ENCODE measurements at places on chromosomes 5 and 9.

GRCh38 chr5:79878136-79878679 lies 112.9 kb downstream of the MTX3 start:
- no peak for DNase-seq

DNA sequence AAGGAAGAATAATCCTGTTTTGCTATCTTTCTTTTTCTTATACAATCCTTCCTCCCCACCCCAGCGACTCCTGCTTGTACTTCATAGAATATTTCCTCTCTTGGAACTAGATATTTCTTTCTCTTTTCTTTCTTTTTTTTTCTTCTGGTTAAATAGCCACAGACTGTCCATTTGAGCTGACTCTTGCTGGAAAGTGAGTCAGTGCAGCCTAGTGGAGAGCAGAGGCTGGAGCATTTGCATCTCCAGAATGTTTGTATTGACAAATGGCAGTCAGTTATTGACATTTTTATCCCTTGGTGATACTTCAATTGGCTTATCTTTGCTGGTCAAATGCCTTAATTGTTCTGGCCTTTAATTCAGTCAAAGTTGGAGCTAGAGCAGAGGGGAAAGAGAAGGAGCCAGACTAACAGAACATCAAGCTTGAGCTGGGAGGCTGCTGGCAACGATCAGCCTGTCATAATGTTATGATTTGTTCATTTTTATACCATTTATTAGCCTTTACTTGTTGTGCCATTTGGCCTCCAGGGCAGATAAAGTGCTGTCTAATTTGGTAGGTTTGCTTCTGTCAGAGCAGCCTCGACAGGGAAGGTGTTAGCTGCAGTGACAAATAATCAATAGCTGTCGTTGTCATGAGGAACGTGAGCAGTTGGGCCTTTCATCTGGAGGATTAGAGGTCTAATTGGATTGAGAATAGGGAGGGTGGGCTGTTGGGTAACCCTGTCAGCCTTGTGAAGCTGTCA lies 69.0 kb downstream of the INVS start:
- DNase-seq = no peak

DNA sequence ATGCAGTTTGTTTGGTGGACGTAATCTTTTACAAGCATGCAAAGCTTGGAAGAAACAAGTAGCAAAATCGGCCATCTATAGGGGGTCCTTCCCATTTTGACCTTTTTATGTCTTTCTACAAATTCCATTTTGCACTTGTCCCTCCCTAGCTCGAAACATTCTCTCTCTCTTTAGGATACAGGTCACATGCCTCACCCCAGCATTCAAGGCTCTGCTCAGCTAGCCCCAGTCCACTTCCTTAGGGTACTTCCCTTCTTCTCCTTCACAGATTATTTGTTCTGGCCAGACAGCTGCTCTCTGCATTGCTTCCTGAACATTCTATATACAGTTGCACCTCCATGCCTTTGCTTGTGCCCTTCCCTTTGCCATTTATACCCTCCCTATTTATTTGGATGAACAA lies 31.7 kb upstream of the TRIM14 start:
- no peak for DNase-seq

- DNase-seq = peak; percentile 75
Measured at GRCh38 chr9:93119953-93120845, 13.9 kb downstream of the NINJ1 start.

DNA sequence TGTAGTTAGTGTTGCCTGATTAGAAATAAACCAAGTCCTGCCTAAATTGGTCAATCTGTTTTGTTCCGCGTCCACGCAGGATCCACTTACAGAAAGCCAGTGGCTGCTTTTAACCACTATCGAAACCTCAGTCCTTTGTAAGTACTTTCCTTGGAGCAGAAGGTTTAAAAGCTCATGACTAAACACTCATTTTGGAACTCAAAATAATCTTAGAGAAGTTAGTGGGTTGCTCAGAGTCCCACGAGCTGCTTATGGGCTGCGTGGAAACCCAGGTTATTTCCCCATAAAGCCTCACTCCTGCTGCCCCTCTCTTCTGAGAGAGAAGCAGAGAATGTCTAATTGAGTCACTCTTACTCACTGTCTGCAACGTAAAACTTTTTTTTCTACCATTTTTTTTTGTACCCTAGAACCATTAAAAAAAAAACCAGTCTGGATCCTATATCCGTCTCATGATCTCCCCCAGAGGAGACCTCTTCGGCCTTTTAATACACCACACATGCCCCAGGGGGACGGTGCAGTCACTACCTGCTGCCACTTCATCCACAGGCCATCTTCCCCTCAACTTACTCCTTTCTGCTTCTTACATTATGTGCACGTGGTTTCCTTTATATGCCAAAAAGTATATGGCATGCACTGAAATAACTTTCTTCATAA lies 7.6 kb downstream of the BASP1 start:
- DNase-seq = no peak

- DNase-seq = no peak
Measured at GRCh38 chr9:112864403-112864802, 26.3 kb downstream of the SLC46A2 start.

- DNase-seq = no peak
Measured at GRCh38 chr5:146731909-146732659, 146.5 kb downstream of the PPP2R2B start.

DNA sequence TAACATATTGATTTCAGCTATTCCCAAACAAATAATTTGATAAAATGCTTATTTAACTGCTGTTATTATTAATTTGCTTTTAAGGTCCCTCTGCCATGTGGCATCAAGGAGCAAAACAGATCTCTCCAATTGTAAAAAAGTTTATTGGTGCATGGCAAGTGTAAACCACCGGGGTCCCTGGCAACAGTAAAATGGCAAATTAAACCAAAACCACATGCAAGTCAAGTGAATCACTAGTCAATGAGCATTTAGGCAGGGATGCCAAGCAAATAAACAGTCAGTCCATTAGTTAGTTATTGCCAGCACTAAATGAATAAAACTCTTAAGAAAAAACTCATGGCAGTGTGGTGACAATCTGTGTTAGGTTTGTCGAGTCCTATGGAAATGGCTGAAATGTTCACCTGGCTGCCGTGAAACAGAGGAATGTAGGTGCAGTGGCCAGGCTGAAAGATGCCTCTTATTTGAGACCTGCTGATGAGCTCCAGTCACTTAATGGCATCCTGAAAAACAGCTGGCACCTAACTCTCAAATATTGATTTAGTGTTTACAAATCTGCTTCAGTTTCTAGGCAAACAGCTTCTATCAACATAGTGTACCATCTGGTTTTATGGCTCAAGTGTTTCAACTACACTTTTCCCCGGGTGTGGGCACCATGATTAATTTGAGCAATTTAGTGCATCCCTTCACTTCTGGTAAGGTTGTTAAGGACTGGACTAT lies 296.5 kb upstream of the ITGA1 start:
- DNase-seq = no peak

DNA sequence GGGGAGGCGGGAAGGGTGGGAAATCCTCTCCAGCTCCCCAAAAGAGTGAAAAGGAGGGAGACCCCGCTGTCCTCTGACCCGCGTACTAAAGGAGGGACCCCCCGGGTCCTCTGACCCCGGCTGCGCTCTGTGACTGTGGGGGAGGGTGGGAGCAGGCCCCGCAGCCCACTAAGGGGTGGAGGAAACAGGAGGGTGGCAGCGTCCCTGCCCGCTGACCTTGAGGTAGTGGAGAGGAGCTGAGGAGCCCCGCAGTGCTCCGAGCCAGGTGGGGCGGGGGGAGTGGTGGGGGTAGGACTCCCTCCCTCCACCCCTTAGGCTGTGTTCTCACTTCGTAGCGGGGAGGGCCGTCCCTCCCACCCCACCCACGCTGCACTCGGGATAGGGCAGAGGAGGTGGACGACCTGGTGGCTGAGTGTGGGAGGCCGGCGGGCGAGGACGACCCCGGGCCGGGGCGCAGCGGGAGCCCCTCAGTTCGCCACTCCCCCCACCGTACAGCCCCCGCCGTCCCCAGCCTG lies 449 bp upstream of the ADCY2 start:
- no peak for DNase-seq

DNA sequence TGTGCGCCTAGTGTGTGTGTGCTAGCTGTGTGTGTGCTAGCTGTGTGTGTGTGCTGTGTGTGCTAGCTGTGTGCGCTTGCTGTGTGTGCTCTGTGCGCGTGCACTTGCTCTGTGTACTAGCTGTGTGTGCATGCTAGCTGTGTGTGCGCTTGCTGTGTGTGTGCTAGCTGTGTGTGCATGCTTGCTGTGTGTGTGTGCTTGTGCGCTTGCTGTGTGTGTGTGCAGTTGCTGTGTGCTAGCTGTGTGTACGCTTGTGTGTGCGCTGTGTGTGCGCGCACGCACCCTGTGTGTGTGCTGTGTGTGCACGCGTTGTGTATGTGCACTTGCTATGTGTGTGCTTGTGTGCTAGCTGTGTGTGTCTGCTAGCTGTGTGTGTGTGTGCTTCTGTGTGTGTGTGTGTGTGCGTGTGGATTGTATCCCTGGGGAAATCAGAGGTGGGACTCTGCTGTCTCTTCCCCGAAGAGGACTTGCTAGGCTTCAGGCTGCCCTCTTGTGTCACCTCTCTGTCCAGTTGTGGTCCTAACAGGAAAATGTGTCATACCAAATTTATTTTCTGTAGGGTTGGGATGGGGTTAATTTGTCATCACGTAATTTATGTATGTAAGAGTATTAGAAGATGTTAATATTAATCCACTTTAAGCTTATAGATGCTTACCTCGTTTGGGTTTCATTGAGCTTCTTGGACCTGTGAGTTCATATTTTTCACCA lies 38.9 kb downstream of the TPPP start:
- no peak for DNase-seq

DNA sequence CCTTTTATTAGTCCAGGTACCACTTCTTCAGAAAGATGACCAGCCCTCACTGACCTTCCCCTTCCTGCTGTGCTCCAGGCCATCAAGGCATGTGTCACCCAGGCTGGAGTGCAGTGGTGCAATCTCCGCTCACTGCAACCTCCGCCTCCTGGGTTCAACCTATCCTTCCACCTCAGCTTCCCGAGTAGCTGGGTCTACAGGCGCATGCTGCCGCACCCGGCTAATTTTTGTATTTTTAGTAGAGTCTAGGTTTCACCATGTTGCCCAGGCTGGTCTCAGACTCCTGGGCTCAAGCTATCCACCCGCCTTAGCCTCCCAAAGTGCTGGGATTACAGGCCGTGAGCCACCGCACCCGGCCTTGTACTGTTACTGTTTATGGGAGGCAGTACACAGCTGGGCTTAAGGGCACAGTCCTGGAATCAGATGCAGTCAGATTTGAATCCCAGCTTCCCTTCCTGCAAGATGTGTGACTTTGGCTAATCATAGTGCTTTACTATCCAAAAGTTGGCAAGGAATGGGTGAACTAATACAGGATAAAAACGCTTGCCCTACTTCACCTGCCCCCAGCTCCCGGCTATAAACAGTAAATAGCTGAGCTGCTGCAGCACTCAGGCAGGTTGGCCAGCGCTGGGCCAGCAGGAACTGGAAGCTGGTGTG lies 483 bp upstream of the EIF4EBP3 start:
- no peak for DNase-seq

GRCh38 chr9:10843151-10843550 lies 230.3 kb upstream of the PTPRD start:
- DNase-seq = peak; percentile 48

DNA sequence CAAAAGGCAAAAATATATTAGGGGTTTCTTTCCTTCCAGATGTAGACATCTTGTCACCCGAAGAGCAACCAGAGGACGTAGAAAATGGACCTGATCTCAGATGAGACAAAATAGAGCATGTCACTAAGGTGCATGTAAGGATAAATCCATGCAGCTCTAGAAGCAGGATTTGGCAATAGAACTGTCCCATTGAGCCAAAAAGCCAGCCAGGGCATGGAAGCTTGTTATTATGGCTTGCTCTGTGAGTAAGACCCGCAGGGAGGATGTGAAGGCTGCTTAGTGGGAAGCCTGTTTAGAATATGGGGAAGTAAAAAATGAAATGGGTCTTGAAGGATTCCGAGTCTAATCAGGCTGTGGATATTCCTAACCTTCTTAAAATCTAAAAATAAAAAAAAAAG lies 165.6 kb upstream of the MPDZ start:
- peak; percentile 82 for DNase-seq

DNA sequence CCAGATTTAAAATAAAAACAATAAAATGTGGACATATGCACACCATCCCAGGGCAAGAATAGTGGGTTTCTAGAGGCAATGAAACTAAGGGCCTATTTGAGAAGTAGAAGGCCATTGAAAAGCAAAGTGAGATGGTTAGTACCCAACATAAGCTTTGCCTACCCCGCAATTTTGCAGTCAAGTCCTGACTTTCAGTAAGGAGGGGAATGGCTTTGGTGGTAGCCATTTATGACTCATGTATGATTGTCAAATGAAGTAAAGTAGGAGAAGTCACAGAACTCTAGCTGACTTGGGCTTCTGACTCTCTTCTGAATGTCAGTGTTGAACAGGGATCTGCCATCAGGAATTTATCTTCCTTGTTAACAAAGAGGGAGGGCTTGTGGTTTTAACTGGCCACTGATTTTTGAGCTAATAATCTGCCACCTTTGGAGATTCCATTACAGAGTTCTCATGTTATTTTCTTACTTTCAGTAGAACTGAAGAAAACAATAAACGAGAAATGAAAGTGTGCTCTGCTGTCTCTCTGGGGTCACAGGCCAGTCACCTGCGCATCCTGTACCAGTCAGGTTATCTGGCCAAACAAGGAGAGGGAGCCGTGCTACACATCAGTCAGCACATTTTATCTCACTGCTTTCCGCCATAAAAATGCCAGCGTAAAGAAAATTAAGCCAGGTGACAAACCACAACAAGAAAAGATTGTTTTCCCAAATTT lies 14.3 kb upstream of the SNCAIP start:
- DNase-seq = no peak

- peak; percentile 64 for DNase-seq
Measured at GRCh38 chr5:113059232-113060040, 82.8 kb downstream of the DCP2 start.

DNA sequence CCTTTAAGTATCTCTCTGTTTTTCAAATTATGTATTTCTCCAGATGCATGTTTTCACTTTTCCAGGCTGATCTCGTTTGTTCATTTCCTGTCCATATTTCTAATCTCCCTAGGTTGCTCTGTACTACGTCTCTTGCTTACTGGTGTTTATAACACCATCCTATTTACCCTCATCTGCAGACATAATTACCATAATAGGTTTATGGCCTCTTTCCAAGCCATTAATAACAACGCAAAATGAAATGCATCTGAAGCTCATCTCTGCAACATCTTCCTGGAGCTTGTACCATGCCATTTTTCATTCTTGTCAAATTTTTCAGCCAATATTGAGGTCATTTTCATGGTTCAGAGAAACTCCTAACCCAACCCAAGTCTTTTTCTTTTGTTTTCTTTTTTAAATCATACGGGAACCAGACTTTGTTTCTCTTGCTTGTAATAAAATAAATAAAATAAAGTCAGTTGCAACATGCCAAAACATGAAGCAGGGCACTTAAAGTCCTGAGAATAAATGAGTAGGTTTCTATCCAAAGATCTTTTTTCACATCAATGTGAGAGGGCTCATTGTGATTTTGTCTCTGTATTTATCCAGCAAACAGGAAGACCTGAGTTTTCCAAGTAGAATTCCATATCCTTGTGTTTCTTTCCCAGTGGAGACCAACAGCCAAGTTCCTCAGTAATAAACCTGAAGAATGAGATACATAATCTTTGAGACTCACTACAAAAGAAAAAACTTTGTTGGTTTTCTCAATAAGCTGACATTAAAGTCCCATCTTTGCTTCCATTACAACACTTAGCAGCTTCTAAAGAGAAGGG lies 37.0 kb downstream of the DPYSL3 start:
- DNase-seq = no peak

GRCh38 chr5:138978080-138978479 lies 102.9 kb upstream of the LRRTM2 start:
- no peak for DNase-seq

- peak; percentile 80 for DNase-seq
Measured at GRCh38 chr5:126335886-126336285, 87.3 kb upstream of the GRAMD2B start.
